ENCODE measurements at places on chromosomes 6 and 20.

DNA sequence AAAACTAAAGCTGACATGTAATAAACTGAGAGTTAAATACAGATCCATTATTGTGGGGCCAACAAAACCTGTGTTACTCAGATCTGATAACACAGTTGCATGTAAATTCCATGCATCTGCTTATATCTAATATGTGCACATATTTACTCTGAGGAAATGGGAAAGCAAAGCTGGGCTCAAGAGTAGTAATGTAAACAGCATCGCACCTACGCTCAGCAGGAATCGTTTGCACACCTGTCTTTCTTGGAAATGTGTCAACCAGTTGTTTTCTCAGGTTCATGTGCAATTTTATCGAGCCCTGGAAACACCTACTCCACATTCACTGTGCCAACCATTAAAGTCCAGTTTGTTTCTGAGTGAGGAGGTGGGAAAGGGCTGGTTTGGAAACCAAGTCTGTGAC is 80.3 kb upstream of the CNKSR3 start:
- no peak for DNase-seq

DNA sequence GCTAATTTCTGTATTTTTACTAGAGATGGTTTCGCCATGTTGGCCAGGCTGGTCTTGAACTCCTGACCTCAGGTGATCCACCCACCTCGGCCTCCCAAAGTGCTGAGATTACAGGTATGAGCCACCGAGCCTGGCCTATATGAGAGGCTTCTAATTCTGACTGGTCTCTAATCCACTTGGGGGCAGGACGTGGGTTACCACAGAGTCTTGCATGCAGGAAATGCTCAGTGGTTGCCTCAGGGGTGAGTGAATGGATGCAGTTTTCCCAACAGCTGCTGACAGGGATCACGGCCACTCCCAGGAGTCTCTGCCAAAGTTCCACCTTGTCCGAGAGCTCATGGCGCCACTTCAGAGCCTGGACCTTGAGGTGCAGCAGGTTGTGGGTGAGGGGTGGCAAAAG is 6.4 kb upstream of the FANCE start:
- DNase-seq, result no peak

DNA sequence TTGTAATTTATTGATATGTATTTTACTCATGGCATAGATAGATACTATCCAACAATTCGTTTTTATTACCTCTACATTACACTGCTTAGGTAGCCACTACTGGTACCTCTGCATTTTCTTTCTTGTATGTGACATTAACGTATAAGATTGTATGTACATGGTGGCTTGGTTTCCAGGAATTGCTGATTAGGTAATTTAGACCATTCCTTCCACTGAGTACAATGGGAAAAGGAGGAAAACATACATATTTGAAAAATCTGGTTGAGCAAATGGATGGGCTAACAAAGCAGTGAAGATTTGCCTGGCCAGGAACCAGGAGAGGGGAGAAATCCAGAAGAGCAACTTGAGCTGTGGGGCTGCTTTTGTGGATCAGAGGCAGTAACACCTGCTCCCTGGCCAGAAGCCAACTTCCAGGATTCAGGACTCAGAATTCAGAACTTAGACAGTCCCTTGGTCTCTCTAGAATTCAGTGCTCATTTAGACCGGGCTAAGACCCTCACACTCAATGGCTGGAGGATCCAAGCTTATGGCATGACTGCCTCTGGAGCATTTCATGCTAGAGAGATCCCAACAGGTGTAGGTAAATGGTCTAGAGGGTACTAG is 17.9 kb upstream of the MICB start:
- DNase-seq, result no peak

- DNase-seq, result no peak
These were observed 49.3 kb upstream of the MTRF1L start for GRCh38 chr6:153051801-153052200.

- DNase-seq, result no peak
These were observed 96.3 kb downstream of the SPTLC3 start for GRCh38 chr20:13105039-13105438.

DNA sequence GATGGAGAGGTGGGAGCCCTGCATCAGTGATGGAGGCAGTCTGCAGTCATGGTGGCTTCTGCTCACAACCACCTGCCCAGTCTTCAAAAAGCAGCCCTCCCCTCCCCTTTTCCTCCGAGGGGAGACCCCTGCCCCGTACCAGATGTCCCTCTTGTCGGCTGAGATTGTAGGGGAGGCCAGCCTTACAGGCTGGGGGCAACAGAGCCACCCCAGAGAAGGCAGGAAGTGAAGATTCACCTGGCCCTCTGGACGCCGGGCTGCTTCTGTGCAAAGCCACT is 4.5 kb downstream of the TNFRSF6B start:
- no peak for DNase-seq

DNA sequence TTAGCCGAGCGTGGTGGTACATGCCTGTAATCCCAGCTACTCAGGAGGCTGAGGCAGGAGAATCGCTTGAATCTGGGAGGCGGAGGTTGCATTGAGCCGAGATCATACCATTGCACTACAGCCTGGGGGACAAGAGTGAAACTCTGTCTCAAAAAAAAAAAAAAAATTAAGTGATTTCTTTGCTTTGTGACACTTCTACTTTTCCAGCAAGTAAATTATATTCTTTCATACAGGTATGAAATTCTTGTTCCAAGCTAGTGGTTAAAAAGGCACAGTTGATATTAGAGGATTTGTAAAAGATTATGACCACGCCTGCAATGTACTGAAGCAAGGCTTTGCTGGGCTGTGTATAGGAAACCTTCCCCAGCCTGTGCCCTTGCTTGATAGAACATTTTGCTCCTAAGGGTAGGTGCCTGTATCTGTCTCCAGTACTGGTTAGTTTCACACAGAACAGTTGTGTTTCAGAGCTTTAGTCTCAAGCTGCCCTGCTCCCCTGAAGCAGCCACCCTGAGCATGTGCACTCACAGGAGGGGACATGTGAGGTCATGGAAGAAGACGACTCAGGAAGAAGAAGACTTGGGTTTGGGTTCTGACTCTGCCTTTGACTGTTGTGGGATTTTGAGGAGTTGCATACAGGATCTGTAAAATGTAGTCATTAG is 10.2 kb downstream of the PTPN1 start:
- DNase-seq, result no peak

GRCh38 chr20:2195614-2196013 is 94.0 kb downstream of the STK35 start:
- DNase-seq, result no peak

DNA sequence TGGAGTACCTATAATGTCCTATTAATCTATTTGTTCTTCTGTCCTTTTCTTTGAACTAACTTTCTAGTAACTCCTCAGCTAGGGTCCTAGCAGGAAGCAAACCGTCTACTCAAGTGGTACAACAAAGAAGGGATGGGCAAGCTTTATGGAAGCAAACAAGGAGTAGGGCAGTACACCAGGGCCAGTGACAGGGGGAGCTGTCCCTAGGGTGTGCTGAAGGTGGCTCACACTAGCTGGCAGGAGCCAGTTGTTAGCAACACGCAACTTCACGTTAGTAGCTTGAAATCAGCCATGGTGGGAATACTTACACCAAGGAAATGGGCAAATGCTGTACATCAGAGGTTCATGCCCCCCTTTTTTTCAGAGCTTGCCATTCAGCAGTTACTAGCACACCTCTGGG is 74.0 kb upstream of the EYA2 start:
- DNase-seq, result no peak

DNA sequence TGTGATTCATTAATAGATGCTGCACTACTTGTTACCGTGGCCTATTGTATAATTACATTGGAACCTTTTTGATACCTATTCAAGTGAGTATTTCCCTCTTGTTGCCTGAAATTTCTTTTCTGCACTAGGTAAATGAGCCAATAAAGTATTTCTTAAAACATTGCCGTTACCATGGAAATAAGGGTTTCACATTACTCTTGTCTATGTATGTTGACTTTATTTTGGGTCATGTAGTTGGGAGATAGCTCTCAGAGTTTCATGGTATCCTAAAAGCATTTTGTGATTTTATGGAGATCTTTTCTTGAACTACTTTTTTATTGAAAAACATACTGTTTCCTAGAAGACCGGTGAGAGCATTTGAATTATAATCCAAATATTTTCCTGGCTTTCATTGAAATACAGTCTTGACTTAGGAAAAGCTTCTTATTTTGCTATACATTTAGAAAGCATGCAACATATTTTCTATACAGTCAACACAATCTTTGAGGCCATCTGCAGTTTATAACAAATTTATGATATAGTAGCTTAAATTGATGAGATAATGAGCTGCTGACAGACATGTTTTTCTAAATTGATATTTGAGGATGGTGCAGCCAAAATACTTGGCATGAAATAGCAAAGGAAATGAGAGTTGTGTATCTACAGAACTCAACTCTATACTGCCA is 650.4 kb downstream of the RFPL4B start:
- DNase-seq, result no peak

GRCh38 chr20:20638878-20639277 is 73.6 kb downstream of the RALGAPA2 start:
- no peak for DNase-seq

- no peak for DNase-seq
These were observed 8.1 kb downstream of the CAPN11 start for GRCh38 chr6:44166591-44167184.
